Chondrocyte (in vitro differentiated cells): ENCODE measurements at places on chromosomes 2 and 18. TPM values are rescaled to one million over a fixed set of nuclear protein-coding genes. Genes with fewer than 3 reads are reported as not detected.

The DSEL gene
- 49.3 to 86.6 TPM (median 49.8 TPM) in 3 replicates for total RNA-seq

- peaks cover 10% of the 10 kb centered on the region for H3K27me3 ChIP-seq
- H3K27ac ChIP-seq = no peak overlapping the region
- no peak for DNase-seq
Observed at GRCh38 chr18:30969670-30970170, 72.8 kb downstream of the DSC3 start.

- no peaks in the 10 kb centered on the region for H3K27me3 ChIP-seq
- no peak overlapping the region for H3K27ac ChIP-seq
- no peaks in the 10 kb centered on the region for H3K4me1 ChIP-seq
- H3K4me3 ChIP-seq = no peak overlapping the region
- H3K36me3 ChIP-seq = peaks cover 1% of the 10 kb centered on the region
Observed at GRCh38 chr18:22006458-22006857, 162.9 kb upstream of the GATA6 start.

DNA sequence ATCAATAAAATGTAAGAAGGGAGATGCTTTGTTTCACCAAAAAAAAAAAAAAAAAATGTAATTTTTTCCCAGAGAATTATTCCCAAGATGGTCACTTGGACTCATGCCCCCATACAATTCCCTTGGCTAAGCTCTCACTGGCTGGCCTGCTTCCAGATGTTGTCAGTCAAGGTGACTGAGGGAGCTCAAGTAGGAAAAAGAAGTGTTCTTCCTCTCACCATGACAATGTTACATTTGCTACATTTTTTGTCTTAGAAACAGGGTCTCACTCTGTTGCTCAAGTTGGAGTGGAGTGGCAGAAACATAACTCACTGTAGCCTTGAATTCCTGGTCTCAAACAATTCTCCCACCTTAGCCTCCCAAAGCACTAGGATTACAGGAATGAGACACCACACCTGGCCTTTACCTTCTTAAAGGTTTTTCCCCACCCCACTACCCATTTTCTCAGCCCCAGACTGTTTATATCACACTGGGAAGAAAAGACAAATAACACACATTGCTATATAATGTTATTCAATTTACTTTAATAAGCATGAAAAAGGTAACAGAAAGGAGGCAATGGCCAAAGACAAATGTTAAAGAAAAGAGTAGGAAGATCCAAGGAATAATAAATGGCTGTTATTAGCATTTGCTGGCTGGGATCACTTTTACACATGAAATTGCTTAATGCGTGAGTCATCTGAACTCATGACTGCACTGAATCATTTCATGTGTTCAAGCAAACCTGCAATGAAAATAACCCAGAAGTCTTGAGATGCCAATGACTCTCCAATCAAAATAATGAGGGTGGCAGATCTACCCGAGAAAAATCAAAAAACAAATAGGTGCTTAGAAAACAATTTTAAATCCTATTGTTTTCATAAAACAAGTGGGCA lies 45.2 kb downstream of the ACVR1 start:
- H3K27ac ChIP-seq = peak overlapping the region; percentile 99
- H3K27me3 ChIP-seq = no peaks in the 10 kb centered on the region
- no peak for DNase-seq
- peaks cover 60% of the 10 kb centered on the region for H3K4me1 ChIP-seq

DNA sequence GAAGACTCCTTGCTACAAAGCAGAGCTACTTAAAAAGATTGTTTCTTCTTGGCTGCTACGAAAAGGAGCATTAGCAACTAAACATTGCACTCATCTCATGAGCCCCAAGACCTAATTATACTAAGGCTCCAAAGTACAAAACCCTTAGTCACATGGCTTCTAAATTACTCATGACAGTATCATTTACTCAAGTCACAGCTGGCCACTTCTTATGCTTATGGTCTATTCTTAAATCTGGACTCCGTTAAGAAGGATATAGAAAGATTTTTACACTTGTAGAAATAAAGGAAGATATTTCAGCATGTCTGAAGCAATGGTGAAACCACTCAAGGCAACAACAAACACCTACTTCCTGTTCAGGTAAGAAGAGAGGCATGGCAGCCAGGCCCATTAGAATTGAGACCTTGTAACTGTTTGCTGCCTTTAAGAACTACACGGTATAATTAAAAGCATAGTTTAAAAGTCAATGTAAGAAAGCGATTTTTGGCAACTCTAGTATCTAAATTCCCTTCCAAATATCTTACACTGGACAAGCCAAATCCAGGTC lies 12.7 kb downstream of the ANKRD44 start:
- no peak for DNase-seq
- H3K4me3 ChIP-seq = no peak overlapping the region
- H3K36me3 ChIP-seq = peaks cover 5% of the 10 kb centered on the region
- no peak overlapping the region for H3K27ac ChIP-seq
- H3K4me1 ChIP-seq = peaks cover 19% of the 10 kb centered on the region

The ADCYAP1 gene
- not detected in 3 replicates for total RNA-seq

The ERBB4 gene
- 0.77 to 4.1 TPM (median 1.3 TPM) in 3 replicates for total RNA-seq

DNA sequence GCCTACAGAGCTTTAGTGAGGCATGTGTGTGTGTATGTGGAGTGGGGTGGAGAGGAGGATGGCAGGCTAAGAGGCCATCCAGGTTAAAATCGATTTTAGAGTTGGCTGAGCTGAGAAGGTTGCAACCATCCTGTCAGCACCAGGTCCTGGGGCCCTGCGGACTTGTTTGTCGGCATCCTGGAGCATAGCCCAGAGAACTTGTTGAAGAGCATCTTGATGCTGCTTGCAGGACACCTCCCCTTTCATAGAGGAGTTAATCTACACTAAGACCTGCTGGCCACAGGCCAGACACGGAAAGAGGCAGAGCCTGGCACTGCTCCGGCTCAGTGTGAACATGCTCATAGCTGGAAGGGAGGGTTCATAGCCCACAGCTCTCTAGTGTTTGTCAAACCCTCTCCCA lies 72.1 kb upstream of the RGPD5 start:
- no peak overlapping the region for H3K27ac ChIP-seq
- no peaks in the 10 kb centered on the region for H3K27me3 ChIP-seq
- no peak overlapping the region for H3K4me3 ChIP-seq
- peaks cover 4% of the 10 kb centered on the region for H3K4me1 ChIP-seq
- DNase-seq = no peak

The AQP12A gene
- not detected in 3 replicates for total RNA-seq

DNA sequence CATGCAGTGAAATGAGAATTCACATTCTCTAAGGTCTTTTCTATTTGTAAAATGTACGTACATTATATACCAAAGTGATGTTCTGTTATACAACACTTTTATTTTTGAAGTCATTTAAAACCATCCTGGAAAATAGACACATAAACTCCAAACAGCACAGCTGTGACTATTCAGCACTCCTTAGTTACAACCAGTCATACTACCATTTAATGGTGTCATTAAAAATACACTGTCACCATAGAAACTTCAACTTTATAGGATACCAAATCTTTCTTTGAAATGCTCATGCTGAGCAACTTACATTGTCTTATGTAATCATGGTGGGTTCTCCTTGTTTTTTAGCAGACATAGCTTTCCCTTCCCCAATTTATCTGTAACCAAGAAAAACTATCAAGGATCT lies 85.3 kb downstream of the METTL4 start:
- H3K4me1 ChIP-seq = peaks cover under 1% of the 10 kb centered on the region
- no peak overlapping the region for H3K27ac ChIP-seq
- H3K27me3 ChIP-seq = peaks cover 4% of the 10 kb centered on the region
- H3K36me3 ChIP-seq = no peaks in the 10 kb centered on the region
- no peak for DNase-seq

DNA sequence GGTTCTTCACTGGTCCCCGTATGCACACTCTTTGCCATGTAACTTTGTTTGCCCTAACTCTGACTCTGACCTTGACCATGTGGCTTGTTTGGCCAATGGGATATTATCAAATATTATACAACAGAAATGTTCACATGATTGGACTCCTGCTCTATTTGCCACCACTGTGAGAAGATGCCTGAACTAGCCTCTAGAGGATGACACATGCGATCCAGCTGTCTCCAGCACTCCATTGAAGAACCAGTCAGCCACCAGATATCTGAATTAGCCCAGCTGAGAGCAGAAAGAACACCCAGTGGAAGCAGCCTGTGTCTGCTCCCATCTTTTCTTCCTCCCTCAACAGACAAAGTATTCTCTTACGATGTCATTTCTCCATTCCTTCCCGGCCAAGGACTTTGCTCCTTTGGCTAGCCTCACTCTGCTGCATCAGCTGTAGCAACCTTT lies 412.1 kb downstream of the IRS1 start:
- no peak overlapping the region for H3K27ac ChIP-seq
- H3K27me3 ChIP-seq = no peaks in the 10 kb centered on the region
- H3K4me3 ChIP-seq = no peak overlapping the region

- H3K27ac ChIP-seq = no peak overlapping the region
- no peak overlapping the region for H3K4me3 ChIP-seq
- H3K27me3 ChIP-seq = no peaks in the 10 kb centered on the region
- no peaks in the 10 kb centered on the region for H3K36me3 ChIP-seq
- DNase-seq = no peak
Observed at GRCh38 chr18:74905247-74905646, 303.7 kb downstream of the PTGR3 start.

GRCh38 chr2:198417836-198418235 lies 613.4 kb downstream of the PLCL1 start:
- peaks cover 8% of the 10 kb centered on the region for H3K27me3 ChIP-seq
- no peak for DNase-seq
- no peak overlapping the region for H3K4me3 ChIP-seq
- no peaks in the 10 kb centered on the region for H3K36me3 ChIP-seq

GRCh38 chr2:157897106-157897971 lies 21.2 kb upstream of the ACVR1 start:
- H3K27ac ChIP-seq = no peak overlapping the region
- peaks cover 19% of the 10 kb centered on the region for H3K4me1 ChIP-seq
- H3K27me3 ChIP-seq = no peaks in the 10 kb centered on the region
- DNase-seq = no peak

The SFXN5 gene
- 10.6 to 18.1 TPM (median 13.5 TPM) in 3 replicates for total RNA-seq

GRCh38 chr2:9286554-9287399 lies 80.2 kb downstream of the ASAP2 start:
- no peaks in the 10 kb centered on the region for H3K27me3 ChIP-seq
- no peak overlapping the region for H3K4me3 ChIP-seq

DNA sequence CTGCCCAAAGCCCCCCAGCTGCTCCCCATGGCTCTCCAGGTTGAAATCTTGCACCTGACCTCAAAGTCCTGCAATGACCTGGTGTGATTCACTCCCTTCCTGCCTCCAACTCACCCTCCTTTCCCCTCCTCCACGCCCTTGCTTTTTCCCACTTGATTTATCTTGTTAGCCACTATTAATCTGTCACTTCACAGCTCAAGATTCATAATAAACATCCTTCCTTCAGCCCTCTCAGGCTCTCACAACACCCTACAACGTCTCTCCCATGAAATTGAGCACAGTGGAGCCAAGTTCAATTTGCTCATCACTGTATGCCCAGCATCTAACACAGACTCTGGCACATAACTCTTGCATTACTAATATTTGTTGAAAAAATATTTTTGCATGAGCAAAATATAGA lies 85.6 kb upstream of the SLC35G4 start:
- no peaks in the 10 kb centered on the region for H3K27me3 ChIP-seq
- H3K4me3 ChIP-seq = no peak overlapping the region
- H3K4me1 ChIP-seq = peaks cover 37% of the 10 kb centered on the region

GRCh38 chr2:1993711-1994682 lies 249.7 kb upstream of the PXDN start:
- no peaks in the 10 kb centered on the region for H3K27me3 ChIP-seq
- H3K36me3 ChIP-seq = no peaks in the 10 kb centered on the region
- no peak for DNase-seq
- H3K4me3 ChIP-seq = peak overlapping the region; percentile 25

DNA sequence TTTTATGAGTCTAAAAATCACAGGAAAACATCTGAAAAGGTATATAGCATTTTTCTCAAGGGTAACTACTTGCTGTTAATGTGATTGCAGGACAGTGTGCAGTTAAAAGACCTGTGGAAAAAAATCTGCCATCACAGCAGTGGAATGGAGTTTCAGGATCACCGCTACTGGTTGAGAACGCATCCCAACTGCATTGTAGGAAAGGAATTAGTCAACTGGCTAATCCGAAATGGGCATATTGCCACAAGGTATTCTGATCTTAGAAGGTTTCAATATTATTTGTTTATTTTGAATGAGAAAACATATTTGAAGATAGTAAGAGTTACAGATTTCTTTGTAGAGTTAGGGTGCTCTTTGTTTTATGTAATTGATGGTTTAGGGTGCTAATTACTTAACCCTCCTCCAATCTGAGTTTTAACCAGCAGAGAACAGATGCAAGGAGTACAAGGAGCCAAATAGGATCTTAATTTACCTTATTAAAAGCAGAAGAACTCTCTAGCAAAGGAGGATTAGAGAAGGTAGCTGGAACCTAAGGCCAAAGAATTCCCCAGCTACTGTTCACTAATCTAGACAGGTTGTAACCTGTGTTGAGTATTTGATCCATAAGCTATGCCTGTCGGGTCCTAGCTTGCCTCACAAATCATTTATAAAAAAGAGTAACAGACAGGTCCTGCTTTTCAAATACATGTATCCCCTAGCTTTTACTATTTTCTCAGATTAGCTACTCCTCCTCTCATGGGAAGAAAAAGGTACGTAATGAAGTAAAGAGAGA lies 35.0 kb downstream of the PIKFYVE start:
- H3K36me3 ChIP-seq = peaks cover 27% of the 10 kb centered on the region
- H3K27ac ChIP-seq = no peak overlapping the region
- no peak for DNase-seq
- peaks cover 5% of the 10 kb centered on the region for H3K4me1 ChIP-seq

DNA sequence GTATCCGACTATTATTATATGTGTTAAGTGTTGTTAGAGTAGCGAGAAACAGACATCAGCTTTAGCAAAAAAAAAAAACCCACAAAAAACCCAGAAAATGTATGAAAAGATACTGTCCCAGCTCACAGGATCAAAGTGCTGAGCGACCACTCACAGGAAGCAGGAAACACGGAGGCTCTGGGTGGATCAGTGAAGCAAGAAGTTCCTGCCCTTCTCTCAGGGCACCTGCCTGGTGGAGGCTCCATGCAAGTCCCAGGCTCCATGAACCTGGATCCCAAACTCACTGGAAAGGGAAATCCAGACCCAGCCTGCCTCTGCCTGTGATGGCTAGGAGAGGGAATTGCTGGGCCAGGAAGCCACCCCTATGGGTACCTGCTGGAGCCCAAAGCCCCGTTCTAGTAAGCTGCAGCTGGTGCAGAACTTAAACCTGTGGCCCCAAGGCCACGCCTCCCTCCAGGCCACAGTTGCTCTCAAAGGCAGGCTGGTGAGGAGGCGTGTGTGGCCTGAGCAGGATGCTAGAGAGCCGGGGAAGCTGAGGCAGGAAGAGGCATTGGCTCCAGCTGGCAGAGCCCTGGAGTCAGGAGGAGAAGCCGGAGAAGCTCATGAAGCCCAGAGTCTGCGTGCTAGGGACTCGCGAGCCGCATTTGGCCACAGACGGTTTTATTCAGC lies 63.5 kb upstream of the TAF1B start:
- peaks cover 1% of the 10 kb centered on the region for H3K27me3 ChIP-seq
- H3K4me3 ChIP-seq = no peak overlapping the region
- no peak overlapping the region for H3K27ac ChIP-seq
- no peak for DNase-seq
- H3K4me1 ChIP-seq = no peaks in the 10 kb centered on the region
- peaks cover 1% of the 10 kb centered on the region for H3K36me3 ChIP-seq

DNA sequence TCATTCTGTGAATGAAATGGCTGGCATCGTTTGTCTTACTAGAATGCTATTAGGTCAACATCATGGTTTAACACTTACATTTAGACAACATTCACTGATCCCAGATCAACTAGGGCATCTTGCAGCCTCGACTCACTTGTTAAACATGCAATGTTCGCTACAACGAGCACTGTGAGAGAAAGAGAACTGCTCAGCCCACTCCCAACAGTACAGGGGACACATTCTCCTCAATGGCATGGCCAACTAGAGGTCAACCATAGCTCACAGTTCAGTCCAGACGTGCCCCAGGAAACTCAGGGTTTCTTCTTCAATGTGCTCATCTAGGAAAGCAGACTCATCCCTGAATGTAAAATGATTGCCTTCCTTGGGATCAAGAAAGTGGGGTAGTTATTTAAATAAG lies 5.9 kb downstream of the WIPF1 start:
- no peaks in the 10 kb centered on the region for H3K27me3 ChIP-seq
- DNase-seq = no peak
- peaks cover 77% of the 10 kb centered on the region for H3K4me1 ChIP-seq

The PTH2R gene
- not detected in 3 replicates for total RNA-seq
